ENCODE measurements at places on chromosomes 1 and 21. TPM values are rescaled to one million over a fixed set of nuclear protein-coding genes. Genes with fewer than 3 reads are reported as not detected.

- DNase-seq, result no peak
Measured at GRCh38 chr1:205326812-205327466, 5.4 kb upstream of the NUAK2 start.

- no peak for DNase-seq
Measured at GRCh38 chr21:41731081-41731480, 35.8 kb downstream of the RIPK4 start.

DNA sequence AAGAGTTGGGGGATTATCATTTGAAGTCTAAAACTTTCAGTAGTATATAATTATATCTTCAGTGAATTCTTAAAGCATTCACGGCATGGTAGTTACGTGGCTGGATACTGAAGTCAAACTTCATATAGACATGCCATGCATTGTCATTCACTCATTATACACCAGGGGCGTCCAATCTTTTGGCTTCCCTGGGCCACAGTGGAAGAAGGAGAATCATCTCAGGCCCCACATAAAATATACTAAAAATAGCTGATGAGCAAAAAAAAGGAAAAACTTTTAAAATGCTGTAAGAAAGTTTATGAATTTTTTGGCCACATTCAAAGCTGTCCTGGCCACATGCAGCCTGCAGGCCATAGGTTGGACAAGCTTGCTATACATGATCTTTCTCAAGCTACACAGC is 43.8 kb downstream of the DENND1B start:
- no peak for DNase-seq

GRCh38 chr1:3391711-3392110 is 62.8 kb upstream of the ARHGEF16 start:
- no peak for DNase-seq

DNA sequence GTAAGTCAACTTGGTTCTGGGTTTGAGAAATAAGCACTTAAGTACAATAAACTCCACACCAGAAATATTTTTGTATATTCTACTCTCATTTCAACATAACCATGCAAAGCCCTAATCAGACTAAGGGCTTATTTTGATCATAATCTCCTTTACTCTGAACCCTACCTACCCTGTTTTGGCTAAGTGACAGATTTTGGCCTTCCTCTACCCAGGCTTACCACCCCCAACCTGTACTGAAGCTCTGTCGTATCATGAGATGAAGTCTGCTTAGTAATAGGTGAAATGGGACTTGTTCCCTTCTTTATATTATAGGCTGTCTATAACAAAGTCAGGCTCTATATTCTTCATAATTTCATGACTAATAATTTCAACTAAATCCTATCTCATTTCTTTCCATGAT is 135.5 kb downstream of the RERE start:
- DNase-seq, result no peak

Gene DENND2D
- 10.4 TPM for total RNA-seq
